ENCODE measurements at places on chromosomes 11 and 22.

DNA sequence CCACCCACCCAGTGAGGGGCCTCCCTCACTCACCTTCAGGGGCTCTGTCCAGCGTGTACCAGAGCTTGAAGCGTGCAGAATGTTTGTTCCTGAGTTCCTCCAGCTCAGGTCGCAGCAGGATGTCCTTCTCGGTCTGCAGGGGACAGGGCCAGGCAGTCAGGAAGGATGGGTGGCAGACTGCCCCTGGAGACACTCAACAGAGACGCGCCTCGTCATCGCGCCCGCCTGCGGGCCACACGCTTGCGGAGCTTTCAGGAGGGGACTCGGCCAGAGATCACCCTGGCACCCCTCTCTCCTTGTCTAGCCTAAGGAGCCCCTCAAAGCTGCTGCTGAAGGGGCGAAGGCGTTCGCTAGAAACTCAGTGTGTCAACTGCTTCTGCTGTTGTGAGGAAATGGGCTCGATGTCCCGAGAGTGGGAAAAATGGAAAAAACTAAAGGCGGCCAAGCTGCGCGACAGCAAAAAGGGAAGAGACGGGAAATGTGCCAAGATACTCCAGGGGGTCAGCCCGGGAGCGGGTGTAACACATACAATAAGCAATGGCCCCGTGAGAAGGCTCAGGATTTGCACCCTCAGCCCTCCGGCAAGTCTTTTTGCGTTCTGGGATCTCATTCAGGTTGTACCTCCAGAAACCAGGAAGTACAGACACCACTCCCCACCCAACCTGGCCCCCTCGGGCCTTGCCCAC lies 9.2 kb upstream of the POLDIP3 start:
- DNase-seq = no peak

DNA sequence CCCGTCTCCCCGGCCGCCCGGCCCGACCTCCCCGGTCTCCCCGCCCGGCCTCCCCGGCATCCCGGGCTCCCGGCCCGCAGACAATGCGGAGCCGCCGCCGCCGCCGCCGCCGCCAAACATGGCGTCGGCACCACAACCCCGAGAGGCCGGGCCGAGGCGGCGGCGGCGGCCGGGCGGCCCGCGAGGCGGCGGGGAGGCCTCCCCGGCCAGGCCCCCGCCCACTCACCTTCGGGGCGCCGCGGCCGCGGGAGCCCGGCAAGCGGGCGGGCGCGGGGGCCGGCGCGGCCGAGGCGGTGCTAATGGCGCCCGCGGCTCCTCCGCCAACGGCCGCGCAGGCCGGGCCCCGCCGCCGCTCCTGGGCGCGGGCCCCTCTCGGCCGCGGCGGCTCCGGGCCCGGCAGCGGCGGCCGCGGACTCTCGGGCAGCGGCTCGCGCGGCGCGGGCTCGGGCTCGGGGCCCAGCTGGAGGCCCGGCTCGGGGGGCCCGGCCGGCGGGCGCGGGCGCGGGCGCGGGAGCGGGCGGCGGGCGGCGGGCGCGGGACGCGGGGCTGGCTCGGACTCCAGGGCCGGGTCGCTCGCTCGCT lies 311 bp downstream of the BRD1 start:
- no peak for DNase-seq

DNA sequence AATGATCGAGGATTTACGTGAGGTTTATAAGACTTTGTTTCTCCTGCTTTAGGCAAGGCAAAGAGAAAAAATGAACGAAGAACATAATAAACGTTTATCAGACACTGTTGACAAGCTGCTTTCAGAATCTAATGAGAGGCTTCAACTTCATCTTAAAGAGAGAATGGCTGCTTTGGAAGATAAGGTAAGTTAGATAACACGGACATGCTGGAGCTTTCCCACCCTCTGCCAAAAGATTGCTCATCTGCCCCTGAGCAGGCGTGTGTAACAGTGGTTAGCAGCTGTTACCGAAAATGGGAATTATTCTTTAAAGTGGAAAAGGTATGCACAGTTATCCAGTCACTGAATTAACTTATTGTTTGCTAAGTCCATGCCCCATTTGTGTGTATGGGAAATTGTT lies 62.8 kb upstream of the CTTN start:
- no peak for DNase-seq

GRCh38 chr22:16932577-16932976 lies 75.4 kb downstream of the GAB4 start:
- no peak for DNase-seq

DNA sequence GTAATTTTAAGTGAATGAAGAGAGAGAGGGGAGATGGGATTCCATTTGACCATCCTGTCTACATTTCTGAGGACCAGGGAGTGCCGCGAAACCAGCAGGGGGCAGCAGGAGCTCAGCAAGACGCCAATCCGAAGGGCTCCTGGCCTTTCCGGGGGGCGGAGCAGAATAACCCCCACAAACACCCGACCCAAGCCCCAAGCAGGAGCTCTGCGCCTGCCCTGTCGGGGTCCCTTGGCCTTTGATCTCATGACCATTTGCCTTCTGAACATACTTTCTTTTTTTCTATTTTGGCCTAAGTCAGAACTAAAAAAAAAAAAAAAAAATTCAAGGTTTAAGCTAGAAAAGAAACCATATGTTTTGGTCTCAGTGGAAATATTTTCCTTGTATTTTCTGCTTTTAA lies 21.9 kb upstream of the SCN2B start:
- DNase-seq = peak; percentile 65

DNA sequence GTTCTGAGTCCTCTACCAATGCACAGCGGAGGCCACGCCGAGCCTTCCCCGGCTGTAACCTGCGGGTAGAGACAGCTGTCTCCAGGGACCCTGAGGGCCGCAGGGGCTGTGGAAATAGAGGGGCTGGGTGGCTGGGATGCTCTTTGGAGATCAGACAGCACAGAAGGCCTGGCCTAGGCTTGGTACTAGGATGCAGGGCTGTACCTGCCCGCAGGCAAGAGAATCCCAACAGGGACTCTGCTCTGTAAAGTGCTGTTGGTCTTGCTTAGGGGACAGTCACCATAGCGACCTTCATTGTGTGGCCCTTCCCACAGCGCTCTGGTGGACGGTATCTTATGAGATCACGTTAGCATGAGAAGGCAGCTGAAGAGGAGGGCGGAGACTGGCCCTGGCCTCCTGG lies 11.3 kb upstream of the KCNJ5 start:
- DNase-seq = no peak

GRCh38 chr11:106280036-106280435 lies 202.6 kb downstream of the AASDHPPT start:
- no peak for DNase-seq

GRCh38 chr22:47782328-47783075 lies 1020.1 kb downstream of the TBC1D22A start:
- no peak for DNase-seq

- DNase-seq = no peak
Measured at GRCh38 chr11:8658321-8659057, 24.0 kb downstream of the TRIM66 start.

GRCh38 chr22:40477683-40478337 lies 107.4 kb downstream of the SGSM3 start:
- peak; percentile 28 for DNase-seq

- DNase-seq = no peak
Measured at GRCh38 chr11:69671734-69672465, 3.3 kb downstream of the LTO1 start.

DNA sequence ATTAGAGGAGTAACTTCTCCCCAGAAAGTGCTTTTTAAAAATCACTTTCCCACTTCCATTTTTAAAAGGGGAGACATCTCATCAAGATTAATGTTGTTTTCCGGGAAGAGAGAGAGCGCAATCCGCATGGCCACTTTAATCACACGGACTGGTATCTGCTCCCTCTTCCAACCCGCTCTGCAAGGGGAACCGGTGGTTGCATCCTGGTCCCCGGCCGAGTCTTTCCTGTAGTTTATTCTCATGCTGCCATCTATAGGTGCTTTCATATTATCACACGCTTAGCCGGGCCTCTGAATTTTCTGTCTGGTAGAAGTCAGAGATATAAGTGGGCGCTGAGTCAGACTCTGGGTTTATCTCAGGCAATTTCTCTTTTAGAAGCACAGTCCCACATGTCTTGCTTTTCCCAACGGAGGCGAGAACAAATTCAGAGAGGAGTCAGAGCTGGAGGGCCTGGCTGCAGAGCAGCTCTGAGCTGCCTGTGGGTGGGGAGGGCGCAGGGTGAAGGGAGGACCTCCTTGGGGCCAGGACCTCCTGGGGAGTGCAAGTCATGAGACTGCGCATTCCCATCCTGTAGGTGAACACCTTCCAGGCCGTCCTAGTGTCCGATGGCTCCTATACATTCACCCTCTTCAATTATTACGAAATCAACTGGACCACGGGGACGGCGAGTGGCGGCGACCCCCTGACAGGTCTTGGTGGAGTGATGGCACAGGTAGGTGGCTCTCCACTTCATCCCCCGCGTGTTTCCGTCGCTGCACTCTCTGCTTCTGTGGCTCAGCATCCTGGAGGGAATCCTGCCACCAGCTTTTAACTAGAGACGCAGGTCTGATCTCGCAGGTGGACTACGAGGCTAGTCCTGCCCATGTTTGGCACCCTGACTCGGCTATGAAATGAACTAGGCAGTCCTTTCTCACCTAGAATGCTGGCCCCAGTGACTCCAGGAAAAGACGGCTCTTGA lies 11.7 kb downstream of the TECTA start:
- DNase-seq = peak; percentile 81

DNA sequence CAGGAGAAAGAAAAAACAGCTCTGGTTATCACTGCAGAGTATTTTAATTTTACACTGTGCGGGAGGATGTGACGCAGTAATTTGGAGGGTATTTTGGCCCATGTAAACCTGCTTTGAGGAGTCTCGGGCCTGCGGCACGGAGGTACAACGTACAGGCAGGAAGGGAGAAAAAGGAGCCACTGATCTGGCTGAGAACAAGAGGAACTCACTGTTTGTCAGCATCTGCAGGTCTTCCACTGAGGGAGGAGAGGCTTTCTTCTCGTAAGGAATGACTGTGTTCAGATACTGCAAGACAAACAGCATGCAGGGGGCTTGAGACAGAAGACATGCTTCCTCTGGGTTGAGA lies 44.0 kb downstream of the FEZ1 start:
- DNase-seq = no peak

- no peak for DNase-seq
Measured at GRCh38 chr11:1449490-1450243, 36.9 kb downstream of the MOB2 start.

GRCh38 chr11:124090996-124091395 lies 24.3 kb upstream of the VWA5A start:
- no peak for DNase-seq

DNA sequence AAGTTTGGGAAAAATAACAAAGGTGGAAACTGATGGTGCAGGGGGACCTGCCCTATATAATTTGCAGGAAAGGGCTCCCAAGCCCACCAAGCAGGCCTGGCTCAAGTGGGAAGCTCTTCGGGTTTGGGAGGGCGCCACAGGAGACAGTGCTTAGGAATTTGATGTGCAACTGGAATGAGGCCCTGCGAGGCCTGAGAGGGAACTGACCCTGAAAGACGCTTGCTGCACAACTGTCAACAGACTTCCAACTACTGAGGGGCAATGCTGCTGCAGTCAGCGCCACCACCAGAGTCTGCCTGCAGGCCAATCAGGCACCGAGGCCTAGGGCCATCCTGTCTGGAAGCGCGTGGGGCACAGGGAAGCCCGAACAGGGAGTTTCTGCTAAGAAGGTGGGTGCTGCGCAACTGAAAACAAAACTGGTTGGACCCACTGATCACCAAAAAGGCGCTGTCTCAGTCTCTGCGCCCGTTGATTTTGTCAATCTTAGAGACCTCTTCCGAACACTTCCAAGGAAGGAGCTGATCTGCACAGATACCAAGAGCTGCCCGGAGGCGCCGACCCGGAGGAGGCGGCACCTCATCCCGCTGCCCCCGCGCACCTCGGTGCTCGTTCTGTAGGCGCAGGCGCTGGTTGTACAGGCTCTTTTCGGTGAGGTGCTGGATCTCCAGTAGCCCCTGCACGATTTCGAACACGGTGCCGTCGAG lies 667 bp downstream of the DGCR6L start:
- DNase-seq = peak; percentile 31

GRCh38 chr22:44225091-44225689 lies 44.5 kb downstream of the PARVG start:
- no peak for DNase-seq

DNA sequence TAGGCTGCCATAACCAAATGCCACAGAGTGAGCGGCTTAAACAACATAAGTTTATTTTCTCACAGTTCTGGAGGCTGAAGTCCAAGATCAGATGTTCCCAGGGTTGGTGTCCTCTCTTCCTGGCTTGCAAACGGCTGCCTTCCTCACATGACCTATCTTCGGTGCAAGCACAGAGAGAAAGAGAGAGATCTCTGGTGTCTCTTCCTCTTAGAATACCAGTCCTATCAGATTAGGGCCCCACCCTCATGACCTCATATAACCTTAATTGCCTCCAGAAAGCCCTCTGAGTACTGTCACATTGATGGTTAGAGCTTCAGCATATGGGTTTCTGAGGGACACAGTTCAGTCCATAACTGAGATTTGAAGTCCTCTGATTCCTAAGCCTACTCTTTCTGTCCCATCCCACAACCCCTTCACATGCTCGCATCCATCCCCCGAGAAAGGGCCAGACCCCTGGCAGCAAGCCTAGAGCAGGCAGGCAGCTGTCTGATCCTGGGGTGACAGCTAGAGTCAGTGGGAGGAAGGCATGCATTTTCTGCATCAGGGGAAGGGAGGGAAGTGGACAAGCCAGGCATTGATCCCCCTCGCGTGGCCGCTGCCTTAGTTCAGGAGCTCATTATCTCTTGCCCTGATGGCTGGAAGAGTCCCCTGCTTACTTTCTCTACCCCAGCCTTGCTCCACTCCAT lies 114.1 kb downstream of the FAR1 start:
- no peak for DNase-seq

- DNase-seq = no peak
Measured at GRCh38 chr11:123330948-123331347, 99.1 kb upstream of the GRAMD1B start.

GRCh38 chr11:94586546-94586945 lies 19.4 kb downstream of the PIWIL4 start:
- DNase-seq = no peak

GRCh38 chr11:62150887-62151736 lies 27.3 kb downstream of the INCENP start:
- no peak for DNase-seq

DNA sequence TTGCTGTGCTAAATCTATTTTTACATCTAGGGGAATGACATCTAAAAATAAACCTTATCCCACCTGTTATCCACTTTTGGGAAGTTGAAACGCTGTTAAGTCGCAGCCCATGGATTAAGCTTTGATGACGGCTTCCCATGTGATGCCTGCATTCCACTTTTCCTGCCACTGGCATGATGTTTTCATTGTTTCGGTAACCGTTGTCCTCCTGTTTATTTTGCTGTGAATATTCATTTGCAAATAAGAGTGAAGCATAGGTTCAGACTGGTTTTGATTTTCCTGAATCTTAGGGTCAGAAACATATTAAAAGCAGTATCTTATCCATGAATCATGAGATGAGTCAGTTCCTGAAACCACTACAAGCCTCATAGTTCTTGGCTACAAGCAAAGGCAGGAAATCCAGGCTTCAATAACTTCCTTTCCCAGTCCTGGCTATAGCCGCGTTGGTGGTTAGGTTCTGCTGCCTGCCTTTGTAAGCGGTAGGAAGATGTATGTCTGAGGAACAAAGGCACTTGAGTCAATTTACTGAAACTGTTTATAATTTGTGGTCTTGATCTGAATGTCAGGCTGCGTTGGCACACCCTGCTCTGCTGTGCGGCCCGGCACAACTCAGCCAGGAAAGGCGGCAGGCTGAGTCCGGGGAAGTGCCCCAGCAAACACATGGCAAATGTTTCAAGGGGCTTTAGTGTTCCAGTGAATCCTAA lies 19.4 kb downstream of the TEAD1 start:
- DNase-seq = peak; percentile 95
